ENCODE measurements at places on chromosomes 6 and 20.

DNA sequence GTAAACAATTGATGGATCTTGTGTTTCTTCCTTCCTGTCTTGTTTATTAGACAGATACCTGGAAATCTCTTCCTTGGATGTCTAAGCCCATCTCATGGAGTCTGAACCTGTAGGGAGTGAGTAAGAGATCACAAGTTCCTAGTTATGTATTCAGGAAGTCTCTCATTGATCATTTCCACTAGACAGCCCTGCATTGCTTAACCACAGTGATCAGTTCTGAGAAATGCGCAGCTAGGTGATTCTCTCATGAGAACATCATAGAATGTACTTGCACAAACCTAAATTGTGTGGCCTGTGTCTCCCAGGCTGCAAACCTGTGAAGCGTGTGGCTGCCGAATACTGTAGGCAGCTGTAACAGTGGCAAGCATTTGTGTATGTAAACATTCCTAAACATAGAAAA lies 39.1 kb downstream of the FAM120B start:
- no peak for DNase-seq

- DNase-seq: no peak
Measured at GRCh38 chr6:134146268-134147033, 94.0 kb upstream of the SLC2A12 start.

DNA sequence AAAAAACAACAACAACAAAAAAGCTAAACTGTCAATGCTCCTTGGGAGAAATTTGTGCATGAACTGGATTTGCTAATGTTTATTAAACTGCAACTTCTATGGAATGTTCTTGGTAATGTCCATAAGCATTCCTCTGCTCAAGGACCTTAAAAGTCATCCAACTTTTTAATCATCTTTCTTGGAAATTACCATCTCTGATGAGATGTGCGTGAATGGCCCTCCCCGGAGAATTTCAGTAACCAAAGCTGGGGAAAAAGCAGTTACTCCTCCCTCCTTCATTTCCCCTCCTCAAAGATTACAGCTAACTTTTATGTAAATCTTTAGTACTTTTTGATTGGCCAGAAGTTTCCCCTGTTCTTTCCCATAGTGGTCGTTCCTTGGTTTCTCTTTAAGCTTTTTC lies 5.2 kb downstream of the TBCC start:
- no peak for DNase-seq

DNA sequence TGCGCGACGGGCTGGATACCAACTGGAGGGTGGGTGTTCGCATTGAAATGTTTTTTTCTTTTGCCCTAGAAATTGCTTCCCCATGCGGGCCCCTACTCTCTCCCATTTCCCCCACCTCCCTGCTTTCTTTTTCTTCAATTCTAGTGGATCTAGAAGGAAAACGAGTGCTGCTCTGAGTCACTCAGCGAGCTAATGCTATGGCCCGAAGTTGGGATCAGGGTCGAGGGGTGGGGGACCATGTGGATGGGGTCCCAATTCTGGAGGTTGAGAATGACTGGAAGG lies 71.5 kb downstream of the SOX4 start:
- no peak for DNase-seq

DNA sequence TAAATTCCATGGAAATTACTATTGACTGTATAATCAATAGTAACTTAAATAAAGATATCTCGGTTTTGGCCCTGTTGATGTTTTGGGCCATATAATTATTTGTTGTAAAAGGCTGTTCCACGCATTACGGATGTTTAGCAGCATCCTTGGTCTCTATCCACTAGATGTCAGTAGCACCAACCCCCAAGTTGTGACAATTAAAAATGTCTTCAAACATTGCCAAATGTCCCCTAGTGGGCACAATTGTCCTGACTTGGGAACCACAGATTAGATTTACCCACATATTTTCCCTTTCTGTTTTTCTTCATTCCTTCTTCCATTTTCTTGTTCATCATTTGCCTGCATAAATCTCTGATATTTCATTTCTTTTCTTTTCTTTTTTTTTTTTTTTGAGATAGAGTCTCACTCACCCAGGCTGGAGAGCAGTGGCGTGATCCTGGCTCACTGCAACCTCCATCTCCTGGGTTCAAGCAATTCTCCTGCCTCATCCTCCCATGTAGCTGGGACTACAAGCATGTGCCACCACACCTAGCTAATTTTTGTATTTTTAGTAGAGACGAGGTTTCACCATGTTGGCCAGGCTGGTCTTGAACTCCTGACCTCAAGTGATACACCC lies 13.6 kb upstream of the WFDC8 start:
- DNase-seq: no peak

GRCh38 chr6:26156105-26156849 lies 69.0 kb downstream of the HFE start:
- peak; percentile 75 for DNase-seq
